ENCODE measurements at places on chromosomes 12 and 14.

DNA sequence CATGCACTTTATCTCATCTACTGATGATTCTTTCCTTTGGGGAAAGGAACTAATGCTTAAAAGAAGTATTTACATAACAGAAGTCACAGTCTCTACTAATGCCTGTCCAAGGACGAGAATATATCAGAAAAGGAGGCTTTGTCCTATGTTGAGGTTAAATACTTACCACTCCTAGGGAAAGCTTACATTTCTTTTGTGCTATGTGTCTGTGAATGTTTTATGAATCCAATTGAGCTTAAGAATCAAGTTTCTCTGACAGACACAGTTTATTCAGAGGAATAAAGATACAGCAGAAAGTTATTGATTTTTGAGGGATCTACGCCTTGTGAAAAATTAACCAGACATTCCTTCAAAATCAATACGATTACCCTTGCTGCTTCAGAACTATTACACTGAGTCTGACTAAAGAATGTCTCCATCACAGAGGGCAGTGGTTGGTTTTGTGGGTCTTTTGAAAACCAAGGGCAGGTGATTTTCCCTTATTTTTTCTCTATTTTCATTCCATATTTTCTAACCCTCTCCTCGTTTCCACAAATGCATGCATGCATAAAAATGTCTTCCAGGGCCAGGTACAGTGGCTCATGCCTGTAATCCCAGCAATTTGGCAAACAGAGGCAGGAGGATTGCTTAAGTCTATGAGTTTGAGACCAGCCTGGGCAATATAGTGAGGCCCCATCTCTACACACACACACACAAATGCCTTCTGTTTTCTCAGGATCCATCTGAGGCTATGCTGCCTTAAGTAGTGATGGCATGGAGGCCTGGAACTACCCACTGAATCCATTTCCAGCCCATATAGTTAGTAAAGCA lies 1095.1 kb downstream of the GALC start:
- no peak for DNase-seq

GRCh38 chr12:2984249-2984648 lies 25.1 kb downstream of the TEAD4 start:
- no peak for DNase-seq

- no peak for DNase-seq
Measured at GRCh38 chr12:78145398-78145797, 314.7 kb downstream of the NAV3 start.

DNA sequence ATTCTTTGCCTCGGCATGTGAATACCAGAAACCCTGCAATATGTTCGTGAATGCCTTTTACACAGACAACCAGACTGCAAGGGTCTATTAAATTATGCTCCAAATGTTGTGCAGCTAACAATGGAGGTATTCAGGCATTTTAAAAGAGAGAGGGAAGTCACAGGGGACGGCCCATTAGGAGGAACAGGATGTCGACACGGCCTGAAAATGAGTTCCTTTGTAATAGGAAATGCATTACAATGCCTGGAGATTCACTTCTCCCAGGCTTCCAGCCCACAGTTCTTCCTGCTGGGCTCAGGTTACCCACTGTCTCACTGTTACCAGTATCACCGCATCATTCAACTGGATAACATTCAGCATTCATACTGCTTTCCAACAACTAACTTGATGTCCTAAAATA lies 2.5 kb downstream of the DUSP6 start:
- DNase-seq: peak; percentile 5

DNA sequence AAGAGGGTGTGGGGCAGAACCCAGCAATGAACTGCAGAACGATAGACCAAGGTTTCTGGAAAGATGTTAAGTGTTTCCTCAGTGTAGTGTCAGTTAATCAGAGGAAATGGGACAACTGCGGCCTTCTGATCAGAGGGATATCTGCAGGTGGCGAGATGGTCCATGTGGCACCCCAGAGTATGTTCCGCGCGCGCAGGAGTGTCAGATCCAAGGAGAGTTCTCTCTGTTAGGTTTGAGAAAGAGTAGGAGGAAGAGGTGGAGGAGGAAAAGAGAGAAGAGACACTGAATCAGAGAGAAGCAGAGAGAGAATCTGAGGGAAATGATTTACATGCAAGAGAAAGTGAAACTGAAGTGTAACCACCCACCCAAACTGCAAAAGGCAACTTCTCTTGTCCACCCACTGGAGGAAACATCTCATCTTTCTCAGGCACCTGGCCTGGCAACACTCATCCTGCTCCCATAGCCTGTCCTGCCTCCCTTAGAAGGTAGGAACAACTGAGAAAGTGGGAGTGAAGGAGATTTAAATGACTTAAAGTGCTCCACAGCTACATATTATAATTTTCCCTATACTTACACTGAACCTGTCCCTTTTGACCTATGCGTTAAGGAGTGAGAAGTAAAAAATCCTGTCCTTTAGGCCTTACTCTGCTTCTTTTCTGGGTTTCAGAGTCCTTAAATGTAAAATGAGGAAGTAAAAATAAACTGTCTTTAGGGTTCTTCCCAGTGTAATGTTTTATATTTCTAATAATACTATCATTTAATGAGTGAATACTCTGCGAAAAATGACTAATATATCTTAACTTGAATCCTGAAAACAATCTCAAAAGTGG lies 6.8 kb upstream of the TESPA1 start:
- DNase-seq: peak; percentile 72

- no peak for DNase-seq
Measured at GRCh38 chr12:52708010-52708409, 4.7 kb upstream of the KRT77 start.

DNA sequence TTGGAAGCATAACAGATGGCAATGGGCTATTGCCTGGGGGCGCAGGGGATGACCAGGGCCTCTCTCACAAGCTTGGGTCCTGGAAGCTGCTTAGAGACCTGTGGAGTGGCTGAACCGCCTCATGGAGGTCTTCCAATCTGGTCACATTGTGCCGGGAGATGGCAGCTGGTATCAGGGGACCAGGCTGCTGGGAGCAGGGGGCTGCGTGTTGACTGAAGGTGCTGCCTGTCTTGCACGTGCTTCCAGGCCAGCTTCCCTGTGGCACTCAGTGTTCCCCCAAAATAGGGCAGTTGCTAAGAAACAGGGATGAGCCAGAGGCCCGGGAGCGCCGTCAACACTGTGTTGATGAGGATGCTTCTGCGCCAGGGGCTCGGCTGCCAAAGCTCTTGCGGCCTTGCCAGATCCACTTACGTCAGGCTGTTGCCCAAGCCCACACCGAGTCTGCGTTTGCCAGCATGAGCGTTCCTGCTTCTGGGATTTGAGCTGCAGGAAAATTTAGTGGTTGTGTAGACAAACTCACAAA lies 39.8 kb downstream of the ELK3 start:
- DNase-seq: no peak

- DNase-seq: no peak
Measured at GRCh38 chr12:12336049-12336411, 14.0 kb downstream of the MANSC1 start.

DNA sequence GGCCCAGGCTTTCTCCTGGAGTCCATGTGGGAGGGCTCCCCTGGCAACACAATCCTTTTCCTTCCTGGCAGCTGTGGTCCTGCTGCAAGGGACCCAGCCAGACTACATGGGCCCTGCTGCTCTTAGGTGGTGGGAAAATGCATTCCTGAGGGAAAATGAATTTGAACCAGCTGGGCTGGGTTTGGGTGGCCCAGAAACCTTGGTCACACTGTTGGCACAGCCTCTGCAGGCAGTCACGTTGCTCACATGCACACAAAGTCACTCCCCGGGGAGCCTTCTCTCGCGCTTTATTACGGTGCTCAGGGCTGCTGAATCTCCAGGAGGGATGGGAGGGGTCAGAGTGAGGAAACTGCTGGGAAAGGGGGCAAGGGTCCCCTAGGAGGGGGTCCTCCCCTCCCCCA lies 17.2 kb downstream of the PLEKHG3 start:
- DNase-seq: no peak

DNA sequence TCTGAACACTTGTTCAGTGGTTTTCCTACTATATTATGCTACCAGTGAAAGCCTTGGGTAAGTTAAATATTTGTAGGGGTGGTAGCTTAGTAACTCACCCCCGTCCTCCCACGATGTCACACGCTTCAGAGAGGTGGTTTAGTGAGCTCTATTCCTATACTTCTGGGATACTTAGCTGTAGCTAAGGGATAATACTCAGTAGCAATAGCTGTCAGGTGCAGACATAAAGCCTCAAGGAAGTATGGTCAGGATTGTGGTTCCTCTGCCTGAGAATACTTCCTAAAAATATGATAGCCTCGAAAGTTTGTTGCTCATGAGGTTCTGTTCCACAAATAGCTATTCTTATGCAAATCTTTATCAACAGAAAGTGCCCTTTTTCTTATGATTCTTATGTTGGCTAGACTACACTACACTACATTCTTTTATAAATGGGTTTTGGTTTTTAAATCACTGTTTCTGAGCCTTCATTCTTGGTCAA lies 11.9 kb downstream of the DLST start:
- no peak for DNase-seq

DNA sequence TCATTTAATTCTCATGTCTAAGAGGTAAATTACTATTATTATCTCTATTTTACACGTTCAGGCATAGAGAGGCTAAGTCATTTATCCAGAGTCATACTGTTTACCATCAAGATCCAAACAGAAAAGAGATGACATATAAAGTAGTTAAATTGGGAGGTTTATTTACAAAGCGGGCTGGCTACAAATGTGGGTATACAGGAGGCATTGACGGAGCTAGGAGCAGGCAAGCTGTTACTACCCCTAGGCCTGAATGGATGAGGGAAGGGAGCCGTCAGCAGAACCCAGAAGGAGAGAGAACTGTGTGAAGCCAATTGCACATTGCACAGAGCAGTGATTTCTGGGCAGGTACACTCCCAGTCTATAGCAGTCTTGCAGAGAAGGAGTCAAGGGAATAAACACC lies 39.8 kb downstream of the DACT1 start:
- no peak for DNase-seq

- DNase-seq: no peak
Measured at GRCh38 chr14:31194095-31194494, 13.5 kb downstream of the HECTD1 start.

DNA sequence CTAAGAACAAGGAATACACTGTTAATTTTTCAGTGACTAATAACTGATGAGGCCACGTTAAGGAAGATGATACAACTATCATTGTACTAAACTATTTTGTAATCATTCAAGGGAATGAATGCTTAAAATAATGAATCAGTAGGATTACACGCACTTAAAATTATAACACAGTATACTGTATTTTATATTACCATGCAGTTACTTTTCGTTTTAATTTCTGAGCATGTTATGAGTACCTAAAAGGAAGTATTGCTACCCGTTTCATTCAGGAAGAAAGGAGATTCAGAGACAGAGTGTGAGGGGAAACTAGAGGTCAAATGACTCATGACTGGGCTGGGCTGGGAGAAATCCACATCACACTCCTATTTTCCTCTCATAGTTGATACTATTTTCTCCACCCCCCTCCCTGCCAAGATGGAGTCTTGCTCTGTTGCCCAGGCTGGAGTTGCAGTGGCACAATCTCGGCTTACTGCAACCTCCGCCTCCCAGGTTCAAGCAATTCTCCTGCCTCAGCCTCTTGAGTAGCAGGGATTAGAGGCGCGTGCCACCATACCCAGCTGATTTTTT lies 202.0 kb downstream of the PPM1H start:
- DNase-seq: no peak

DNA sequence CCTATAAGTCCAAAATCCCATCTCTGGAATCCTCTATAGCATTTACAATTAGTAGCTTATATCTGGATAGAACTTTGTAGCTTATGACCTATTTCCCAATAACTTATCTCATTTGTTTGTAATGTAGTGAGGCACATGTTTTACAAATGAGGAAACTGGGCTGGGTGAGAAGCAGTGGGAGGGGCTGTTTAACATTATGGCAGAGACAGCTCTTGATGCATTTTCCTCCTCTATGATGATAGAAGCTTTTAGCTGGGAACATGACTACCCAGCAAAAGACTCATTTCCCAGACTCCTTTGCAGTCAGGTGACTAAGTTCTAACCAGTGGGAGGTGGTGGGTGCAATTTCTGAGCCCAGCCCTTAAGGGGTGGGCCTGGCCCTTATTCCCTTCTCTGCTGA lies 179.7 kb downstream of the TTC8 start:
- DNase-seq: no peak

DNA sequence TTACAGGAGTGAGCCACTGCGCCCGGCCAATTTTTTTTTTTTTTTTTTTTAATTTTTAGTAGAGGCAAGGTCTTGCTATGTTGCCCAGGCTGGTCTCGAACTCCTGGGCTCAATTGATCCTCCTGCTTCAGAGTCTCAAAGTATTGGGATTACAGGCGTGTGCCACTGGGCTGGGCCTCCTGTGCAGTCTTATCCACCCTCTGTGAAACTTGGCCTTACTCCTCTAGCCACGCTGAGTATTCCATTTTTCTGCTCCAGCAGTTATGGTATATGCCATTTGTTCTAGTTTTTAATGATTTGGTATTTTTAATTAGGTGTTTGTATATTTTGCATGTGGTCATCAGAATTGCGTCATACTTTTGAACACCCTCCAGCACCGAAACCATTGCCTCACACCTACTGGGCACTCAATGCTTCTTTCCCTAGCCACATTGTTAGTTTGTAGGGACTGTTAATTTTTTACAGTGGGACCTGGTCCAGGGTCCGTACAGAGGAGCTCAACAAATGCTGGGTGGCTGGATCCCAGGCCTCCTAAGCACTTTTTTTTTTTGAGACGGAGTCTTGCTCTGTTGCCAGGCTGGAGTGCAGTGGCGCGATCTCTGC lies 11.4 kb downstream of the RIOX1 start:
- DNase-seq: no peak

- DNase-seq: peak; percentile 39
Measured at GRCh38 chr12:31876568-31877424, 82.4 kb upstream of the RESF1 start.

- DNase-seq: peak; percentile 71
Measured at GRCh38 chr12:120640861-120641833, 721 bp downstream of the CABP1 start.

- DNase-seq: no peak
Measured at GRCh38 chr12:63752283-63752682, 27.4 kb upstream of the RXYLT1 start.

DNA sequence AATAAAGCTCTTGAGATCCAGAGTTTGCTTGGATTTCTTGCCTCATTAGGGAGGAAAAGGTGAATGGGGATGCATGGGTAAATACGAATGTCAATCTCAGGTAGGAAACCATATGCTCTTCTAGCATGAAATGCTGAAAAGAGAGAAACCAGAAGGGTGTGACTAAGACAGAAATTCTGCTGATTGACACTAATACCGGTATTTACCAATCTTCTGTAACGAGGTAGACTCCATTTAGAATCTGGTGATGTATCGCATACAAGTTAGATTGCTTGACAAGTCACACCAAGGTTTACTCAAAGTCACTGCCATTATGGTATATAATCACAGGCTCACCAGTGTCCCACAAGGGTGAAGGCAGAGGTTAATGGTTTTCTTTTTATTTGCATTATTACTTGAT lies 337.9 kb downstream of the NRXN3 start:
- no peak for DNase-seq

- DNase-seq: no peak
Measured at GRCh38 chr12:79069009-79069408, 204.4 kb downstream of the SYT1 start.

Data from natural killer cell (primary cell).